ENCODE measurements at places on chromosomes 4 and X. TPM values are rescaled to one million over a fixed set of nuclear protein-coding genes. Genes with fewer than 3 reads are reported as not detected.
A peak's percentile ranks its signal among the peaks of the same experiment; 100 is the strongest.

The LNX1 gene
- not detected for polyA plus RNA-seq

The F8A1 gene
- polyA plus RNA-seq, result 8.6 TPM

DNA sequence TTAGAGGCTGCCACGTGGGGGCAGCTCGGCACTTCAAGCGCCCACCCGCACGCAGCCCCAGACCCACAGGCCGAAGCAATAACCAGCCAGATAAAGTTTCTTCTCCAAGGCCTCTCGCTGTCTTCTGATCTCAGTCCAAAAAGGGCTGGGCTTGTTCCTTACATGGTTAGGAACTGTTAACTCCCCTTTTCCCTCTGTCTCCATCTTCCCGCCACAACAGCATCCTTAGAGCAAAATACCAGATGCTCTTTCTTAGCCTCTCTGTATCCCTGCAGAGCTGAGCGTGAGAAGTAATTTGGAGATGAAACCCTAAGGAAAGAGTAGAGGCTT is 23.4 kb upstream of the KIAA1210 start:
- no peaks in the 10 kb centered on the region for H3K4me1 ChIP-seq
- H3K36me3 ChIP-seq, result no peaks in the 10 kb centered on the region
- DNase-seq, result no peak
- H3K27ac ChIP-seq, result no peak overlapping the region
- H3K27me3 ChIP-seq, result no peaks in the 10 kb centered on the region

GRCh38 chr4:157265281-157265680 is 44.8 kb downstream of the GRIA2 start:
- no peak overlapping the region for H3K27ac ChIP-seq
- DNase-seq, result no peak
- no peak overlapping the region for H3K4me3 ChIP-seq

DNA sequence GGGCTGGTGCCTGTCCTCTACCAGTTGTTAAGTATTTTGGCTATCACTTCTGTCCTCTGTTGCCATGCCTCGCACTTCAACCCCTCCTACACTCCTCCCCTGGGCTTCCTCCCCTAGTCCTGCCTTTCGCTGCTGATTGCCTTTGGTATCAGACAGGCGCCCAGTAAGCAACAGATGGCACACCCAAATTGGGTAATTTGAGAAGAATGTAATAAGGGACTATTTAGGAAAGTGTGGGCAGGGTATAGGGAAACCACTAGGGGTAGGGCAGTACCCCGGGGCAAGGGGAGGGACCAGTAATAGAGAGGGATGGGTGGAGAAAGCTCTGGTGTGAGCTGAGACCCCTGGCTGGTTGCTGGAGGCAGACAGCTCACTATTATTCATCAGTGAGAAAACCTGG is 172.7 kb upstream of the USP9X start:
- no peaks in the 10 kb centered on the region for H3K4me1 ChIP-seq
- no peaks in the 10 kb centered on the region for H3K36me3 ChIP-seq
- H3K27ac ChIP-seq, result no peak overlapping the region
- H3K27me3 ChIP-seq, result no peaks in the 10 kb centered on the region

DNA sequence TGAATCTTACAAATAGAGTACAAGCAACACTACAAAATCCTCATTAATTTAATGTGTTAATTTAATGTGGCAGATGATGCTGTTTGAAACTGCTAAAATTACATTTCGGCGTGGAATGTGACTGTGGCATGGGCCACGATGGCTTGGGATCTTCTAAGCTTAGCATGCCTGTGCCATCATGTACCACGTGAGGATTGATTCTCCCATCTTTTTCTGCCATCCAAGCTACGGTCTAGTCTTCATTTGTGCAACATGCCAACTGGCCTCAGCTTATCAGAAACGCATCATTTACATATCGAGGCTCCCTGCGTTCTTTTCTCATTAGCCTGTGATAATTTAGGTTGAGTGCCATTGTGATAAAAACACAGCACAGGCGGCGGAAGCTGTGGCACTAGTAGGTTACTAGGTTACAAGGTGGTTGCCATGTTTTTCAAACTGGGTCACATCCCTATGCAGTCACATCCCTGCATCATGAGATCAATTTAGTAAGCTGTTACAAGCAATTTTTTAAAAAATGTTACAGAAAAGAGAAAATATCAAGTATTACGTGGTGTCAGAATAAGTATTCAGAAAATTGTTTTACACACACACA is 189.9 kb upstream of the RBPJ start:
- peaks cover 21% of the 10 kb centered on the region for H3K4me1 ChIP-seq
- no peak overlapping the region for H3K27ac ChIP-seq
- DNase-seq, result no peak
- no peaks in the 10 kb centered on the region for H3K36me3 ChIP-seq
- H3K4me3 ChIP-seq, result no peak overlapping the region

DNA sequence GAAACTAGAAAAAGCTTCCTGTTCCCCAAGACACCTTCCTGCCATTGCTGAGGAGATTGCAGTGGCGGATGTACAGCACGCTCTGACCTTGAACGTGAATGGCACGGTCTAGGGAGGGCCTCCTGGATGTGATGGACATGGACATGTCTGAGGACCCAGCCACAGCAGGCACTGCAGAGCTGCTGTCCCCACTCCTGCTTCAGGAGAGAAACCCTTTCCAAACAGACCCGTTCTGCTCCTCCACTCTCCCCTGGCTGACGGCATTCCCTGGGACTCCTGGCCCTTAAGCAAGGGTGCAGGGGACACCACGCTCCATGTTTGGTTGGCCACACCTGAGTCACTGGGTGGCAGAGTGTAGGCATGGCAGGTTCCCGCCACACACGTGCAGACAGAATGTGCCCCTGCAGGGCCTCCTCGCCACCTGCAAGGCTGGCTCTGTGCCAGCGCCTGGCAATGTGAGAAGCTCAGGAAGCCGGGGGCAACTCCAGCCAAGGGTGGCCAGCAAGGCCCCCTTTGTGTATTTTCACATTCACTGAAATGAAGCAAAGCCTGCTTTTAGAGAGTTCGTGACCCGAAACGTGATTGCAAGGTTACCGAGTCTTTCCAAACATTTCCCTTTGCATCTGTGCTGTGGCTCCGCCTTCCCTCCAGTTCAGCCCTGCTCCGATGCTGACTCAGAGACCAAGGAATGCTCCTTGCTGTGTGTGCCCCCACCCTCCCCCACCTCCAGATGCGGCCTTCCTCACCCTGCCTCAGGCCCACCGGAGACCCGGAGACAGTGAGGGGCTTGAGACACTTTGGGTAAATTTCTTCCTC is 46.1 kb downstream of the HTRA3 start:
- no peak overlapping the region for H3K27ac ChIP-seq
- no peak for DNase-seq
- no peaks in the 10 kb centered on the region for H3K36me3 ChIP-seq
- H3K4me3 ChIP-seq, result no peak overlapping the region
- H3K4me1 ChIP-seq, result no peaks in the 10 kb centered on the region

- H3K4me3 ChIP-seq, result peak overlapping the region; percentile 100
- H3K4me1 ChIP-seq, result peaks cover 17% of the 10 kb centered on the region
- H3K27ac ChIP-seq, result peak overlapping the region; percentile 98
- no peaks in the 10 kb centered on the region for H3K27me3 ChIP-seq
- no peak for DNase-seq
Measured at GRCh38 chrX:1392376-1393068, 609 bp upstream of the SLC25A6 start.

The CT45A10 gene
- polyA plus RNA-seq, result not detected

The BTC gene
- polyA plus RNA-seq, result not detected

DNA sequence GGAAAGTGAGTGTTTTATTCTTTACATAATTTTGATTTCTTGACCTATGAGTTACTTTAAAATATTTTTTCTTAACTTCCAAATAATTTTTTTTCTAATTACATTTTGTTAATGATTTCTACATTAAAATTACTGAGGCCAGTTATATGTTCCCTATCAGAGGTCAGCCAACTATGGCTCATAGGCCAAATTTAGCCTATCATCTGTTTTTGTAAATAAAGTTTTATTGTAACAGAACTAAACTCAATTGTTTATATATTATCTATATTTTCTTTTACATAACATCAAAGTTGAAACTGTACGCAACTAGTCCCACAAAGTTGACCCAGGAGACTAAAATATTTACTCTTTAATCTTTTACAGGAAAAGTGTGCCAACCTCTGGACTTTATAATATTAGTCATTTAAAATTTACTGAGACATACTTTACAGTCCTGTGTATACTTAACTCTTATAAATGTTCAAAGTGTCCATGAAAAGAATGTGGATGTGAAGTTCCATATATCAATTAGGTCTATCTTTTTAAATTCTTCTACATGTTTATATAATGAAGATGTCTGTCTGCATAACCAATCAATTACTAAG is 26.2 kb downstream of the ASB5 start:
- no peak overlapping the region for H3K4me3 ChIP-seq
- no peaks in the 10 kb centered on the region for H3K4me1 ChIP-seq
- no peak for DNase-seq
- H3K27me3 ChIP-seq, result no peaks in the 10 kb centered on the region
- no peak overlapping the region for H3K27ac ChIP-seq

The CTAG2 gene
- not detected for polyA plus RNA-seq

- H3K4me3 ChIP-seq, result no peak overlapping the region
- DNase-seq, result no peak
- H3K4me1 ChIP-seq, result no peaks in the 10 kb centered on the region
- H3K27ac ChIP-seq, result no peak overlapping the region
- no peaks in the 10 kb centered on the region for H3K27me3 ChIP-seq
Measured at GRCh38 chrX:111052478-111052877, 43.5 kb upstream of the PAK3 start.

GRCh38 chr4:138565576-138565975 is 323.4 kb upstream of the SLC7A11 start:
- no peaks in the 10 kb centered on the region for H3K4me1 ChIP-seq
- no peaks in the 10 kb centered on the region for H3K27me3 ChIP-seq
- no peak for DNase-seq
- H3K27ac ChIP-seq, result no peak overlapping the region
- no peak overlapping the region for H3K4me3 ChIP-seq
- no peaks in the 10 kb centered on the region for H3K36me3 ChIP-seq

DNA sequence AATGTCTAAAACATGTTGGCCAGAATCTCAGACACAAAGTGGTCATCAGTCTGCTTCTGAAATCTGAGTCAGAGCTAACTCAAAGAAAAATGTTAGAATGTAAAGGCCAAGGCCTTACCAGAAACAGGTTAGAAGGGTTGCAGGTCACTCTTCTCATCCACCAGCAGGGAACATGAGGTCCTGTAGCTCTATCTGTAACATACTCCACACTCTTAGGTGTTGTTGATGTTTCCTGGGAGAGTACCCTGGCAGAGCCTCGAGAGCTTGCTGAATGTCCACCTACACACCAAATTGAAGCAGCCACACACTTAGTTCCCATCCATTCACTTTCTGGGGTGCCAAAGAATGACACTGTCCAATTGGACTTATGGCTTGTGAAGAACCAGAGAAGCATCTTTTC is 76.6 kb upstream of the INPP4B start:
- no peaks in the 10 kb centered on the region for H3K4me1 ChIP-seq
- no peak overlapping the region for H3K4me3 ChIP-seq
- DNase-seq, result no peak
- H3K27ac ChIP-seq, result no peak overlapping the region

The FGB gene
- not detected for polyA plus RNA-seq

Measured in B cell (primary cell).